Bone marrow (tissue), 2 donors: ENCODE measurements at places on chromosomes 4 and X.

- DNase-seq, result no peak
Measured at GRCh38 chr4:132502096-132502552, 647.0 kb upstream of the PCDH10 start.

- DNase-seq, result no peak
Measured at GRCh38 chrX:17242470-17242869, 132.5 kb upstream of the NHS start.

GRCh38 chr4:169849456-169849855 is 91.7 kb upstream of the HPF1 start:
- DNase-seq, result no peak

- DNase-seq, result no peak
Measured at GRCh38 chr4:116400480-116400879, 684.9 kb downstream of the TRAM1L1 start.

DNA sequence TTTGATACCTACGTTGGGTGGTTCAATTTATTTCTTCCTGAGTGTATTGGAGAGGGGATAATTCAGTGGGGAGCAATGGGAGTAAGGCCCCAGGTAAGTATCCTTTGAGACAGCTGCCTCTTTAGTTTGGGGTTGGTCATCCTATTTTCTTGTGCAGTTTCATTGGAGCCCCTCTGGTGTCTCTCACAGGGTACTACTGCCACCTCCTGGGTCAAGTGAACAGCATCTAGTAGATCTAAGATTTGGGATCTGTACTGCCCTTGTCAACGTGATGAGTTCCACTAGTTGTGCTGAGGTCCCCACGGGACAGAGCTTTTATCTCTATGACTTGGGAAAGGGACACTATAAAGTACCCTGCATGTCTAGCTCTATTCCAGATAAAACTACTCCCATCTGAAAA is 80.6 kb downstream of the PBDC1 start:
- DNase-seq, result no peak

DNA sequence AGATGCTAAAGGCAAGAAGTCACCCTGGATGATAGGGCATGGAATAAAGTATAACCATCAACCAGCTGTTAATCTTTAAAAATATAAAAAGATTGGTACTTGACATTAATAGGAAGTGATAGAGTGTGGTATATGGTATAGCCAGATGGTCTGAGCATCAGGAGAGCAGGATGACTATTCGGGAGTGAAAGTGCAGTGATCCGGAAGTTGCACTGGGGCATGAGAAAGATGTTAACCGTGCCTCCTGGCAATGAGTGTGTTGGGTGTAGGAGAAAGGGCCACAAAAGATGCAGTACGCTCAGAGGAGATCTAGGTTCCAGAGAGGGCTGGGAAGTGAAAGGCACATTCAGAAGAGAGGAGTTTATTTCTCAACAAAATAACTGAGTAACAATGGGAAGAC is 65.0 kb downstream of the TSPAN7 start:
- no peak for DNase-seq

- DNase-seq, result no peak
Measured at GRCh38 chrX:132908891-132909290, 49.5 kb downstream of the HS6ST2 start.

- no peak for DNase-seq
Measured at GRCh38 chr4:189660722-189661360, 279.8 kb upstream of the FRG1 start.

DNA sequence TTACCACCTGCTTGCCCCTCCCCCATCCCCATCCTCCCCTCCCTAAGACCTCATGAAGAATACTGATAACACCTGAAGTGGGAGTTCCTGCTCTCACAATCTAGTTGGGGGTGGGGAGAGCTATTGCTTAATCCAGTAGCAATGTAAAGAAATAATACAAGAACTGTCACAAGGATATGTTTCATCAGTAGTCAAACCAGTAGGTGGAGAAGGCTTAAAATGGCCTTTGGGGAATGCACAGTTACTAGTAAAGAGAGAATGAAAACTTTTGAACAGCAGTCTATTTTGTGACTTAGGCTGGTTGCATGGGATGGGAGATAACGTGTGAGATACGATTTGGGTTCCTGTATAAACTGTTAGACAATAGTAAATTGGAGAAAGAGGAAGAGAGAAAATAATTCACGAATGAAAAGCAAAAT is 6.0 kb downstream of the GALNT7 start:
- DNase-seq, result peak; percentile 29

- no peak for DNase-seq
Measured at GRCh38 chr4:94463771-94464170, 12.0 kb downstream of the PDLIM5 start.

GRCh38 chr4:137668885-137669545 is 136.7 kb upstream of the PCDH18 start:
- no peak for DNase-seq

GRCh38 chr4:20299515-20299914 is 47.8 kb downstream of the SLIT2 start:
- no peak for DNase-seq

GRCh38 chr4:183747931-183748670 is 89.0 kb downstream of the TRAPPC11 start:
- no peak for DNase-seq

GRCh38 chr4:113815826-113816225 is 54.3 kb upstream of the CAMK2D start:
- DNase-seq, result no peak

DNA sequence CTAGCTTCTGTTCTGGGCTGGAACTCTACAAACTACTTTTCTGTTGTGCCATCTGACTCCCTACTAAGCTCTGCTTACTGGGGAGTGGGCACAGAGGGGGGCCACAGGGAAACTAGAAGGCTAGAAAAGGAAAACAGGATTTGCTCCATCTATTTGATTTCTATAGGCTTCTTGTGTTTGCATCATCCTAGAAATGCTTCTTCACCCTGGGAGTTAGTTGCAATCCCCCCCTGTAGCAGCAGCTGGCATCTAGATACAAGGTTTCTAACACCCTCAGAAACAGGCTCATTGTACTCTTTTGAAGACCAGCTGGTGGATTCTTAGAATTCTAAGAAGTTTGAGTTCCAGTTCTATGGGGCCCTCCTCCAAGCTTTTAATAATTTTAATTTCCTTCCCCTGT is 213.4 kb downstream of the TMA16 start:
- DNase-seq, result no peak

DNA sequence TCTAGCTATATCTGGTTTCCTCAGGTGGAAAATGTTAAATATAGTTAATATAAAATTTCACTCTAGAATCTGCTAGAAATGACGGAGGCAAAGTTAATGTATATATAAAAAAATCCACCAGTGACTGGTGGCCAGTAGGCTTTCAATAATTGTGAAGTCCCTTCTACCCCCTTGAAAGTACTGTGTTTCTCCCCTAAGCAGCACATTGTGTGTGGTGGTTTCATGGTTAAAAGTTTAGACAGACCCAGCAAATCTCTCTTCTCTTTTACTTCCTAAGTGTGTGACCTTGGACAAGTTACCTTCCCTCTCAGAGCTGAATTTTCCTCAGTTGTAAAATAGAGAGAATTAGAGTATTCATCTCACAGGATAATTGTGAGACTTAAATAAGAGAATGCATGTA is 600 bp upstream of the HEPH start:
- no peak for DNase-seq

DNA sequence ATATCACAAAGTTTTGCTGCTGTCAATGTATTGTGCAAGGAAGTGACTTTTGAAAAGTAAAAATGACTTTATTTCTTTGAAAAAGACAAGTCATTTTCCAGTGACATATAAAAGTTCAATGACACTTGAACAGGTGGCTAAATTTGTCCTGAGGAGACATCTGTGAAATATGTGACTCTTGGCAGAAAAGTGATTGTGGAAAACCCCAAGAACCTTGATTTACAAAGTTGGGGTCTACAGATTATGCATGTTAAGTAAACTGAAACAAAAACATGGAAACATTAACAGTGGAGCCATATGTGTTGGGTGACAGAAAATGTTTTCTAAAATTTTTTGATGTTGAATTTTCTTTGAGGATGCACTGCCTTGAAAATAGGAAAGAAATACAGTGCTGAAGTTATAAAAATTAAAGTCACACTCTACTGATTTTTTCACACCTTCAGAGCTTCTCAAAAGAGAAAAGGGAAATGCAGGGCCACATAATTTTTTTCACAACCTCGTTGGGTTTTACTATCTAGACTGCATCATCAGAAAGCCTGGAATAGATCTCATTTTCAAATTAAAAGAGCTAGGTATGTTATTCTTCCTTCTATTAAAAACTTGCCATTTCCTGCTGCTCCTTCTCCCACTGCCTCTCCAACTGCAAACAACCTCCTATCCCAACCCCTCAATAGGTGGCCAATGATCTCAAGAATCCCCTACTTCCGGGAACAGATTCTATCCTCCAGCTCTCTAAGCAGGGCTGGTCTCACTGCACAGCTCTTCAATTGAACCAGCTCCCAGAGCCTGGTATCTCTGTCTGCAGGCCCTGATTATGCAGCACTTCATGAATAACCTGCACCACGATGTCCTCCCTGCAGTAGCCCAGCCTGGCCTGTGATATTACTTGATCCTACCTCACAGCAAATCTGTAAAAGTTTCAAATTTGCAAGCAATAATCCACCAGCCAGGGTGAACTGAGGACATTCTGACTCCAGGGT is 570.8 kb upstream of the CPEB2 start:
- no peak for DNase-seq

DNA sequence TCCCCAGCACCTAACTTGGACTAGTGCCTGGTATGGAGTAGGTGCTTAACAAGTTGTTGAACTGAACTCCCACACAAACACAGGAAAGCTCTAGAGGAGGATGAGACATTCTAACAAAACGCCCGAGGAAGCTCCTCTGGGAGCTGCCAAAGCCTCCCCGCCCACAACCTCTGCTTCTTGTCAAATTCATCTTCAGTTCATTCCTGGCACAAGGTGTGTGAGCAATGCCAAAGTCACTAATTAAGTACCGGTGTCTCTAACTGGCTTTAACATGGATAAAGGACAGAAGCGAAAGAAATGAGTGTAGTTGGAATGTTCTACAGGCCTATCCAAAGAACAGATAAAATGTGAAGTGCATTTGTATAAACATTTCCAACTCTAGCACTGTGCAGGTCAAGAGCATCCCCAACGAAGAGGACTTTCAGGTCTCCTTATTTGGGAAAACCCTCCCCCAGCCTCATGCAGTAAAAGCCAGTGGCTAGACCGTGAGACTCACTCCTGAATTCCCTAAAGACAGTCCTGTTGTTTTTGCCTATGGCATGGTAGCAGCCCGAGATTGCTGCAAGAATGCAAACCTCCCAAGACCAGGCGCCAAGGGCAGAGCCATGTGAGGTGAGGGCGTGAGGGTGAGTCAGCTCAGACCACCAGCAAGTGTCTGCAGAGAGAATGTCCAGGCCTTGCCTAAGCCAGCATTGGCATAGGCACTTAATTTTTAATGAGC is 72.2 kb upstream of the KLF3 start:
- DNase-seq, result no peak

GRCh38 chr4:8547108-8547911 is 32.9 kb upstream of the GPR78 start:
- DNase-seq, result no peak

DNA sequence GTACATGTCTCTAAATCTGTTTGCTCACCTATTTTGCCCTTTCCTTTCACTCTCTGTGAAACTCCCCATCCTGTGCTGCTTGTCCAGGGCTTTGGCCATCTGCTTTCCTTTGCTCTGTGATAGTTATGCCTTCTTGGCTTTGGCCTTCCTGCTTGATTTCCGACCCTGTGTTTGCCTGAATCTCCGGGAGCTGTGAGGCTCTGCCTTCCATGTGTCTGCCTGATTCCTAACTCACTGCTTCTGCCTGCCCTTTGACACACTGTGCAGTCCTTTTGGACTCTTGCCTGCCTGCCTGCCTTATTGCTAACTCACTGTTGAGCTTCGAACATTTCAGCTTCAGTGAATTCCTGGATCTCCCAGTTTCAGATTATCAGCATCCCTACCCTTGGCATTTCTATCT is 143.1 kb downstream of the C4orf33 start:
- DNase-seq, result no peak

DNA sequence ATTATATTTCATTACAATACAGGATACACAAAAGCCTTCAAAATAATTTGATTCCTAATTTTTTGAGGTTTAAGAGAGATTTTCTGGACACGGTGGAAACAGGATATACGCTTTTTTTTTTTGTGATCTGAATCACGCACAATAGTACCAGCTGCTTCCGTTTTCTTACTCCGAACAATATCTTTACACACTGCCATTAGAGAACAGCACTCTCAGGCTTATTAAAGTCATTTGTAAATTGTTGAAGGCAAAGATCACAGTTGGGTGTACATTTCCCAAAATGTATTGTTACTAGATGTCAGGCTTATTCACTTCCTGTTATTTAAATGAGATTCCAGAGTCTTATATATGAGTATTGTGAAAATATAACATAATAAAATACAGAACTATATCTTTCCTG is 71.5 kb downstream of the TMEM47 start:
- DNase-seq, result no peak

DNA sequence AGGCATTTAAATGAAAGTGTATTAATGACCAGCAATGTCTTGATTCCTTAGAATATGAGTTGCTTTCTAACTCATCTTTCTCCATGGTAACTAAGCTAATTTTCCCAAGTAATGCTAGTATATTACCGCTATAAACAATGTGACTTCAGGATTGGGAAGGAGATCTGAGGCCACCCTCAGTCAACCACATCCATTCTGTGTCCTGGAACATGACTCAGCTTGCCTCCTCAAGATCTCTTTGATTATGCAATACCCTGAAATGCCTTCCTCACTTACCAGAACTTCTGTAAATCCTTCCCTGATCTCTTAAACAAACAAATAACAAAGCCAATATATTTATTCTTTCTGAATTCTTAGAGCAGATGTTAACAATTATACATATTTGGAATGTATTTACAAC is 1495.5 kb downstream of the PCDH18 start:
- DNase-seq, result no peak

GRCh38 chr4:2862528-2862927 is 18.9 kb downstream of the ADD1 start:
- DNase-seq, result no peak

- DNase-seq, result no peak
Measured at GRCh38 chr4:64883087-64883807, 474.0 kb upstream of the TECRL start.
